Caudate nucleus (tissue), 63 donors: ENCODE measurements at places on chromosomes 5 and 9.

- DNase-seq = peak; percentile 11
Observed at GRCh38 chr9:84315278-84315877, 25.2 kb downstream of the SLC28A3 start.

DNA sequence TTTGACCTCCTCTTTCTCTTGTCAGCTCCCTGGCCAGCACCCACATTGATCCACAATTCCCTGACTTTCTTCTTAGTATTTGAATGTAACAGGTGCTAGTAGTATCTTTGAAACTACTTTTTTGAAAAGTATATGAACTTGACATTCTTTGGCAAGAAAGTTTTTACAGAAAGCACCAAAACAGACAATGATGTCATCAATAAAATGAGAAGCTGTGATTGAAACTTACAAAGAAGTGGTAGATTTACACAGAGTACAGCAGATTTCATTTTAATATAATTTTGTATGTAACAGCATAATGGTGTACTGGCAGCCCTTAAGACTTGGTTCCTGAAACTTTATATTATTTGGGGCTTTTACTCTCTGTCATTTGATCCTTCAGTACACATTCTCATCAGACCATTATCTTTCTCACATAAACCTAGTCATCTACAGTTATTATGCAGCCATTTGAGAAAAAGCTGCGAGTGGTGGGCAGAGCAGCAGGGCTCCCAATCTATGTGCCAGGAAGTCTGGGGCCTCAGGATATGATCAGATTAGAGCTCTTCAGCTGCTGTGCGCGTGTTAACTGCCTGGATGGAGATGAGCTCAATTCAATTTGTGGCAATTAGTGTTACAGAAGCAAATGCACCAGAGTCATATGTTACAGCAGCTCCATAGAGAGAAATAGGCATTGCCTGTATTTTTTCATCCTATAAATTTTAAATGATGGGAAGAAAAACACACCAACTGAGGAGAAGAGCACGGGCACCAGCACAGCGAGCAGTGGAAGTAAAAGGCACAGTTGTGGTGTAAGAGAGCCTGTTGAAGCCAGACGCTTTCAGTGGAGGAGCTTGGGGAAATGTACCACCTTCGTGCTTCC lies 126.1 kb downstream of the STARD4 start:
- no peak for DNase-seq

GRCh38 chr9:71675105-71675856 lies 93.0 kb downstream of the CEMIP2 start:
- DNase-seq = no peak

DNA sequence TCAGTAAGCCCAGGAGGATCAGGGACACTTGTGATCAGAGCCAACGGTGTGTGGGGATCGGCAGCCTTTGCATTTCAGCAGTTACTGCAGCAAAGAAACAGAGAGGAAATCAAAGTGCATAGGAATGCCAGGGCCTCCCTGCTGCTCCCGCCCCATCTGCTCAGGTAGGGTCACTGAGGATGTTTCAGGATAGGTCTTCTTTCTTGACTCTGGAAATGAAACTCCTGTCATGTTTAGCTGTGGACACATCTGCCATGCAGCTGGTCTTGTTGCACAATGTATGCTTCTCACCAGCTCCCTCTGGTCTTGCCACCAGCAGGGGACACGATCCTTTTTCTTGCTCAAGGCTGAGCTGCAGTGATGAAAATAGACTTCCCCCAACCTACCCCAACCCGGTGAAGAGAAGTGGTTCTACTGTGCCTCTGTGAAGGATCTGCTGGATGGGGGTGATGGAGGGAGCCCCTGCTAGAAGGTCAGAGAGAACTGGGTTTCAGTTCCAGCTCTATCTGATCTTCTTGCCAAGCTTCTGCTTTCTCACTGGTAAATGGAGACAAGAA lies 185.2 kb upstream of the KLF4 start:
- no peak for DNase-seq

- DNase-seq = no peak
Observed at GRCh38 chr5:172642486-172642885, 1.4 kb downstream of the NEURL1B start.

DNA sequence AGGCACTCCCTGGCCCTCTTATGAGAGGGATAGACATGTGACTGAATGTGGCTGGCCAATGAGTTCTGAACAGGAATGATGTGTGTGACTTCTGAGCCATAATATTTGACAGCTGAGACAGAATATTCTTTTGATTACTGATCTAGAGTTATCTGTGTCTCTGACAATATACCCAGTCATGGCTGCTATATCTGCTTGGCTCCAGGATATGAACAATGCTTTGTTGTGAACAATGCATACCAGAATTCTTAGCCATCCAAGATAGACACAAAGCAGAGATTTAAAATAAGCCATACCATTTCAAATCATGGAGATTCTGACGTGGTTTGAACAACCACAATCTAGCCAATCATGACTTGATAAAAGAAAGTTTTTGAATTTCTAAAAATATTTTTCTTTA lies 840.3 kb upstream of the SEMA6A start:
- no peak for DNase-seq

DNA sequence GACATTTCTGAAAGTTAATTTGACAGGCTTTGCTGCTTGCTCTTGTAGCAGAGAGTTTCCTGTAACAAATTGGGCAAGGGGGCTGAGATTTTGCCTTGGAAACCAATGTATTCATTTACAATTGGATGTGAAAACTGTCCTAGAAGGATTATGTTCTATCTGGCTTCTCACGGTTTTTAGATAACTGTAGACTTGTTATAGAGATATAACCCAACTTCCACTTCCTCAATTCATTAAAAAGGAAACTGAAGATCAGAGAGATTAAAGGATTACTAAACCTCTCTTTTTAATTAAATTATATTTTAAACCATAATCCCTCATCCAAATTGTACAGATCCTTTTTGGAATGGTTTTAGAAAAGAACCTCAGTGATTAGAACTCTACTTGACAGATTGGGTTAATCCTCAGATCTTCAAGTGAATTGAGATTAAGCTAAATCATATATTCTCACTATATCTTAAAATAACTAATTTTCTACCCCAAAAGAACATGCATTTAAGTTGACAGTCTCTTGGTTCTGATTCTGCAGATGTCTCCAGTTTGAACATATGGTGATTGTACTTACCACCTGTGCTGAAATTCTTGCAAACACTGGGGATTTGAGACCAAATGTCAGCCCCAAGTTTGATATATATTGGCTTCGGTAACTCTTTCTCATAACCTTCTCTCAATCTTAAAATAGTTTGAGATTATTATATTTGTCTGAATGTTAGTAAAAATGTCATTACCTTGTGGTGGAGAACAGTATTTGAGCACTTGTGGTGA lies 130.1 kb upstream of the C9orf72 start:
- DNase-seq = no peak

- DNase-seq = no peak
Observed at GRCh38 chr5:312845-313244, 8.7 kb upstream of the AHRR start.

- peak; percentile 22 for DNase-seq
Observed at GRCh38 chr9:77648234-77649108, at the start of gene GNA14. Gene GNA14, minus strand, starts transcription at chr9:77648322. Its CDS starts 529 bp downstream, at chr9:77647793.

- DNase-seq = no peak
Observed at GRCh38 chr5:39943811-39944210, 519.0 kb upstream of the DAB2 start.

DNA sequence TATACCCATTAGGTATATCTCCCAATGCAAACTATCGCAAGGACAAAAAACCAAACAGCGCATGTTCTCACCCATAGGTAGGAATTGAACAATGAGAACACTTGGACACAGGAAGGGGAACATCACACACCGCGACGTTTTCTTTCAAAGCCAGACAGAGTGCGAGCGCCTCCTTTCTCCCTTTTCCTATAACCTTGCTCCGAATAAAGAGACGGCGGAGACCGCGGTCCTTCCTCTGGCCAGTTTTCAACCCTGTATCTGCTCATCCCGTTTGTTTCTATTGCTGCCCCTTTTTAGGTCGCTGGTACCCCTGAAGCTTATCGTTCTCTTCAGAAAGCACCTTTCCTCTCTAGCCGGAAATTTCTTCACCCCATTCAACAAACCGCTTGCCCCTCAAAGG lies 1.3 kb downstream of the LVRN start:
- DNase-seq = no peak

GRCh38 chr5:62386824-62387223 lies 16.9 kb downstream of the DIMT1 start:
- DNase-seq = no peak

DNA sequence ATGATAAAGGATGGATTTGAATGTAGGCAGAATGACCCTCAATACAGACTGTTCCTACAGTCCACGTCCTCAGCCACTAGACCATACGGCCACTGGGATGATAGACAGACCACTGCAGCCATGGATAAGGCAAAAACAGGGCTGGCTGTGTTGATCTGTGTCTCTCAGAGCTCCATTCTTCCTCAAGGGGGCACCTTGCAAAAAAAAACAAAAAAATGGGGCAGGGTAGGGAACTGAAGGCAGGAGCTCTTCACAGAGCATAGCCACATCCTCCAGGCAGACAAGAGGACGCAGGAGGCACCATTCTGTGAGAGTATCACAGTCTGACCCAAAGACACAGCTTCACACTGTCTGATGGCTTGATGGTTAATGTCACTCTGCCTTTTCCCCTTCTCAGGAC lies 61.2 kb upstream of the GABRP start:
- no peak for DNase-seq

DNA sequence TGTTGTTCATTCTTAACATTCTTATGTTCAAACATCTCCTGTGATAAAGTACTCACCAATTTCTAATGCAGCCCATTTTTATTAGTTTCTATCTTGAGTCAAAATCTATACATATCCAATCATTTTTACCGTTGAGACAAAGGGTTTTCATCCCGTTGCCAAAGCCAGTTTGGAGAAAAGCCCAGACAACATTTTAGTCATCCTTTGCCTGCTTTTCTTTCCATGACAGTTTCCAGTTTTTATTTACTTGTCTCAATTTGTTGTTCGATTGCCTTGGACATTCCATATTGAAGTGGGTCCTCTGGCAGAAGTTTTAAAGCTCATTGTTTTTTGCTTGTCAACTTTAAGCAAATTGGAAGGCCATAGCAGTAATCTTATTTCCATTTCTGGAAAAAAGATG lies 123.9 kb downstream of the RAB3C start:
- DNase-seq = no peak

GRCh38 chr5:10533226-10533625 lies 30.6 kb upstream of the ANKRD33B start:
- DNase-seq = no peak

- no peak for DNase-seq
Observed at GRCh38 chr5:121489972-121490371, 361.7 kb upstream of the FTMT start.

GRCh38 chr5:149674686-149675085 lies 55.4 kb upstream of the PPARGC1B start:
- no peak for DNase-seq

- DNase-seq = no peak
Observed at GRCh38 chr5:178323541-178323865, 90.9 kb upstream of the PHYKPL start.

GRCh38 chr9:131120620-131121228 lies 4.7 kb upstream of the NUP214 start:
- DNase-seq = no peak

DNA sequence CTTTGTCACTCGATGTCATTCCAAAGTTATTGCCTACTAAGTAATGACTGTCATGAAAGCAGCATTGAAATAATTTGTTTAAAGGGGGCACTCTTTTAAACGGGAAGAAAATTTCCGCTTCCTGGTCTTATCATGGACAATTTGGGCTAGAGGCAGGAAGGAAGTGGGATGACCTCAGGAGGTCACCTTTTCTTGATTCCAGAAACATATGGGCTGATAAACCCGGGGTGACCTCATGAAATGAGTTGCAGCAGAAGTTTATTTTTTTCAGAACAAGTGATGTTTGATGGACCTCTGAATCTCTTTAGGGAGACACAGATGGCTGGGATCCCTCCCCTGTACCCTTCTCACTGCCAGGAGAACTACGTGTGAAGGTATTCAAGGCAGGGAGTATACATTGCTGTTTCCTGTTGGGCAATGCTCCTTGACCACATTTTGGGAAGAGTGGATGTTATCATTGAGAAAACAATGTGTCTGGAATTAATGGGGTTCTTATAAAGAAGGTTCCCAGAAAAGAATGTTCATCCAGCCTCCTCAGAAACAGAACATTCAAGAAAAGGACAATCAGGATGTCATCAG lies 11.3 kb downstream of the TLR4 start:
- DNase-seq = no peak

- DNase-seq = no peak
Observed at GRCh38 chr5:90308787-90309585, 100.6 kb downstream of the CETN3 start.

DNA sequence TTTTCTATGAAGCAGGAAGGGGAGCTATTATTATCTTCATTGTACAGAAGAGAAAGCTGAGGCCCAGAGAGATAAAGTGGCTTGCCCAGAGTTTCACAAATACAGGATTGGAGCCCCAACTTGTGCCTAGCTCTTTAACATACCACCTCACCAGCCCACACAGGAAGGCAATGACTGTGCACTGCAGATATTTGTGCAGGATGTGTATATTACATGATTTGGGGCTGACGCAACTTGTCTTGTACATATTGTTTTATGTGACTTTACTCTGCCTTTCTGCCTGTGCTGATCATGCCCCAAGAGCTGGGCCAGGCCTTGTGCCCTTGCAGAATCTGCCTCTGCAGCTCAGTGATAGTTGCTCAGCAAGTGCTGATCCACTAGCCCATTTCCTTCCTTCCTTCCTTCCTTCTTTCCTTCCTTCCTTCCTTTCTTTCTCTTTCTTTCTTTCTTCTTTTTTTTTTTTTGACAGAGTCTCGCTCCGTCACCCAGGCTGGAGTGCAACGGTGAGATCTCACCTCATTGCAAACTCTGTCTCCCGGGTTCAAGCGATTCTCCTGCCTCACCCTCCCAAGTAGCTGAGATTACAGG lies 106.6 kb upstream of the TBCA start:
- DNase-seq = no peak

DNA sequence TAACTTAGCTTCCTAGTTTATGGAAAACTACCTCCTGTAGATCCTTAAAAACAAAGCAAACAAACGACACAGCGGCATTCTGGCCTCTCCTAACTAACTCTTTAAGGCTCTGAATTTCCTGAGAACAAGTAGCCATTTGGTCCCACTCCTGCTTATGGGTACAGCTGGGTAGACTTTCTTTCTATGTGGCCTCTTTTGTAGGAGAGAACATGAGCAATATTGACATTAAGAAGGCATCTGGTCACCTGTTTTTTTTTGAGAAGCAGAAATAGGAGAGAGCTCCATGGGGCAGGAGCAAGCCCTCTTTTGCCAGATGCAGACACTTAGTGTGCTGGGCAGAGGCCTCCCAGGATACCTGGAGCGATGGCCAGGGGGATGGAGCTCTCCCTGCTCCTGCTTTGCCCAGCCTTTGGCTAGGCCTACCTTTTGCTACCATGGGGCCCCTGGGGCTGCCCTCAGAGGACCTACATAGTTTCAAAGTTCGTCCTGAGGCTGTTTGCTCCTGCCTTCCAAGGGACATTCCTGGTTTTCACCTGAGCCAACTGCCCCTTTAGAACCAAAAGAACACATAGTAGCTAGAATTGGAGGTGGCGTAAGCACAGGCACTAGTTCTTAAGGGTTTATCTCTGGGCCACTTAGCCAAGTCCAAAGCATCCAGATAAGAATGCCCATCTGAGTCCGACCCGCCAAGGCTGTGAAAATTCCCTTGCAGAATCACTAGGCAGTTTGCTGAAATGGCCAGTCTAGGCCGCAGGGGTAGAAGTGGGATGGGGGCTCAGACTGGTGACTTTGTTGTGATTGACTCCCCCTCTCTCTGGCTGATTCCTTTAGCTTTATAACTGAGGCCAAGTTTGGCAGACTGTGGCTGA lies 2.4 kb upstream of the STC2 start:
- no peak for DNase-seq
